ENCODE measurements at places on chromosomes 11 and 22. TPM values are rescaled to one million over a fixed set of nuclear protein-coding genes. Genes with fewer than 3 reads are reported as not detected.

DNA sequence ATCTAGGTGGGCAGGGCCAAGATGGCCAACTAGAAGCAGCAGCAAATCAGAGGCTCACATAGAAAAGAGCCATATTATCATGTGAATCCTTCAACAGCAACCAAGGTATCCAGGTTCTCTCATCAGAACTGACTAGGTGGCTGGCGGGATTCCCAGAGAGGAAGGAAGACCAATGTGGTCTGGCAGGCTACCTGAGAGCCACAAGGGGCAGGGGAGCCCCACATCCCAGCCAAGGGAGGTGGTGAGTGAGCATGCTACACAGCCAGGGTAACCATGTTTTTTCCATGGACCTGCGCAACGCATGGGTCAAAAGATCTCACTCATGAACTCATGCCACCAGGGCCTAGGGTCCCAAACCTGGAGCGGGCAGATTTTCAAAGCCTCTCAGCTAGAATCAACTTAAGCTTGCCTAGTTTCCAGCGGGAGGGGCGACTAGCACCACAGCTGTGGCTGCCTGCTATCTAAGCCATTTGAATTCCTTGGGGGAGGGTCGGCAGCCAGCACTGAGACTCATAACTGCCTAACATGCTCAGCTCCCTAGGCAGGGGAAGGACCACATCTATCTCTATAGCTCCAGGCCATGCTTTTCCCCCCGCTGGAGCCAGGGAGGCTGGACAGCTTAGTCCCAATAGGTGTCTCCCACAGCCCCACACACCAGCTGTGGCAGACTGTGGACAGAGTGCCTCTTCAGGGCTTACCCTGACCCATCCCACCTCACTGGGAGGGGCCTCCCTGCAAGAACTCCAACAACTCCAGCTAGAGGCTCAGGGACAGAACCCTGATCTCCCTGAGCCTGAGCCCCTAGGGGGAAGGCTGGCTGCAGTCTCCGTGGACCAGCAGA lies 28.7 kb upstream of the CASP12 start:
- no peaks in the 10 kb centered on the region for H3K27me3 ChIP-seq
- H3K4me1 ChIP-seq, result no peaks in the 10 kb centered on the region
- no peak overlapping the region for H3K27ac ChIP-seq
- H3K36me3 ChIP-seq, result no peaks in the 10 kb centered on the region

- H3K4me1 ChIP-seq, result peaks cover 34% of the 10 kb centered on the region
- no peaks in the 10 kb centered on the region for H3K36me3 ChIP-seq
- peak overlapping the region; percentile 30 for H3K4me3 ChIP-seq
These were observed 3.1 kb upstream of the ADORA2A start for GRCh38 chr22:24424001-24424900.

GRCh38 chr22:19303785-19304184 lies 12.3 kb upstream of the CLTCL1 start:
- no peak overlapping the region for H3K4me3 ChIP-seq
- H3K36me3 ChIP-seq, result no peaks in the 10 kb centered on the region
- no peaks in the 10 kb centered on the region for H3K4me1 ChIP-seq
- H3K27ac ChIP-seq, result no peak overlapping the region
- DNase-seq, result no peak

DNA sequence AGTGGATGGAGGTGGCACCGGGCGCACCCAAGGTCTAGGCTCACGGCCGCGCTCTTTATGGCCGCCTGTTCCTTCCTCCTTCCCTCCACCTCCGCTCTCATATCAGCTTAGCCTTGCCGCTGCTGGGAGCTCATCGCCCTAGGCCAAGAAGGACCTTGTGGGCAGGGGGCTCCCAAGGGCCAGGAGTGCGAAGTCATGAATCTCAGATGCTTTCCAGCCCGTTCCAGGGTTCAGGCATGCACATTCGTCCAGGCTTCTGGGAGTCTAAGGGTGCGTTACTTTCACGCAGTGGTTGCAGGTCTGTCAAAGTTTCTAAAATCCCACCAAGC lies 4.1 kb upstream of the GALR3 start:
- no peaks in the 10 kb centered on the region for H3K27me3 ChIP-seq
- H3K4me3 ChIP-seq, result peak overlapping the region; percentile 61
- H3K36me3 ChIP-seq, result no peaks in the 10 kb centered on the region
- no peak overlapping the region for H3K27ac ChIP-seq

- peaks cover 13% of the 10 kb centered on the region for H3K4me1 ChIP-seq
- no peak overlapping the region for H3K27ac ChIP-seq
- H3K27me3 ChIP-seq, result no peaks in the 10 kb centered on the region
- DNase-seq, result no peak
- H3K4me3 ChIP-seq, result no peak overlapping the region
These were observed 44.9 kb downstream of the GNB1L start for GRCh38 chr22:19809741-19810140.

- H3K36me3 ChIP-seq, result no peaks in the 10 kb centered on the region
- no peak for DNase-seq
- no peaks in the 10 kb centered on the region for H3K4me1 ChIP-seq
- no peaks in the 10 kb centered on the region for H3K27me3 ChIP-seq
These were observed 25.0 kb downstream of the RAB30 start for GRCh38 chr11:83046621-83047172.

DNA sequence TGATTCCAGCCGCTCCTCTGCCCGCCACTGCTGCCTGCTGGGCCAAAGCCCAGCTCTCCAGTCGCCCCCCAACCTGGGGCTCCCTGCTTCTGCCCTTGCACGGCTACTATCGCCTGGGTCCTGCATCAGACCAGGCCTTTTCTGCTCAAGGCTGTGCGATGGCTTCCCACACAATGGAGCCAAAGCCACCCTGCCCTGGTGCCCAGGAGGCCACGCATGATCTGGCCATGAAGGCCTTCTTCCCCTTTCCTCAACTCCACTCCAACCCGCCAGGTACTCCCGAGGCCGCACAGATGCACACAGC lies 45.8 kb downstream of the SGSM3 start:
- H3K4me3 ChIP-seq, result no peak overlapping the region
- peaks cover 16% of the 10 kb centered on the region for H3K4me1 ChIP-seq
- H3K27ac ChIP-seq, result peak overlapping the region; percentile 56
- DNase-seq, result no peak

- no peaks in the 10 kb centered on the region for H3K4me1 ChIP-seq
- no peak overlapping the region for H3K27ac ChIP-seq
- no peaks in the 10 kb centered on the region for H3K36me3 ChIP-seq
- no peak for DNase-seq
- no peaks in the 10 kb centered on the region for H3K27me3 ChIP-seq
These were observed 1.7 kb downstream of the RASL10A start for GRCh38 chr22:29313576-29314466.

- no peak for DNase-seq
- peaks cover 16% of the 10 kb centered on the region for H3K4me1 ChIP-seq
- no peaks in the 10 kb centered on the region for H3K27me3 ChIP-seq
- H3K27ac ChIP-seq, result peak overlapping the region; percentile 88
- peaks cover 18% of the 10 kb centered on the region for H3K36me3 ChIP-seq
These were observed 739 bp downstream of the ZMAT5 start for GRCh38 chr22:29765905-29766631.

DNA sequence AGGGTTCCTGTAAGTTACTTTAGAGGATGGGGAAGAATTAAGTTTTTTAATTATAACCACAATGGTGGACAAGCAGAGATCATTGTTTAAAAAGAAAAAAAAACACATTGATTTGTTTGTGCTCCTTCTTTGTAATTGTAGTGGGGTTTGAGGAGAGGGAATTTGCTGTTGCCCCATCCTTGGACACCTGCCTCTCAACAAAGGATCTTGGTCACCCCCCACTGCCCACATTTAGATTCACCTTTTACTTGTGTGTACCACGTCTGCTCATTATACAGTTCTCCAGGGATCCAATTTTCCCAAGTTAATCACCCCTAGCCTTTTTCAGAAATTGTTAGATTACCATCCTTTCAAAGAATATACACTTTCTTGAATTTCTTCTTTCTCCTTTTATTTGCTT lies 53.0 kb downstream of the DNAJC24 start:
- no peak overlapping the region for H3K4me3 ChIP-seq
- H3K4me1 ChIP-seq, result no peaks in the 10 kb centered on the region
- no peaks in the 10 kb centered on the region for H3K27me3 ChIP-seq
- no peak overlapping the region for H3K27ac ChIP-seq
- no peaks in the 10 kb centered on the region for H3K36me3 ChIP-seq

GRCh38 chr11:27277843-27278242 lies 85.2 kb downstream of the CCDC34 start:
- H3K36me3 ChIP-seq, result no peaks in the 10 kb centered on the region
- DNase-seq, result no peak
- no peaks in the 10 kb centered on the region for H3K4me1 ChIP-seq

- H3K27me3 ChIP-seq, result no peaks in the 10 kb centered on the region
- no peak overlapping the region for H3K27ac ChIP-seq
- no peaks in the 10 kb centered on the region for H3K4me1 ChIP-seq
These were observed 57.2 kb downstream of the RPS6KA4 start for GRCh38 chr11:64415996-64416728.

GRCh38 chr22:36758792-36759271 lies 17.1 kb downstream of the IFT27 start:
- H3K36me3 ChIP-seq, result no peaks in the 10 kb centered on the region
- no peak overlapping the region for H3K4me3 ChIP-seq
- no peaks in the 10 kb centered on the region for H3K27me3 ChIP-seq
- no peak for DNase-seq
- H3K4me1 ChIP-seq, result no peaks in the 10 kb centered on the region
- H3K27ac ChIP-seq, result no peak overlapping the region

DNA sequence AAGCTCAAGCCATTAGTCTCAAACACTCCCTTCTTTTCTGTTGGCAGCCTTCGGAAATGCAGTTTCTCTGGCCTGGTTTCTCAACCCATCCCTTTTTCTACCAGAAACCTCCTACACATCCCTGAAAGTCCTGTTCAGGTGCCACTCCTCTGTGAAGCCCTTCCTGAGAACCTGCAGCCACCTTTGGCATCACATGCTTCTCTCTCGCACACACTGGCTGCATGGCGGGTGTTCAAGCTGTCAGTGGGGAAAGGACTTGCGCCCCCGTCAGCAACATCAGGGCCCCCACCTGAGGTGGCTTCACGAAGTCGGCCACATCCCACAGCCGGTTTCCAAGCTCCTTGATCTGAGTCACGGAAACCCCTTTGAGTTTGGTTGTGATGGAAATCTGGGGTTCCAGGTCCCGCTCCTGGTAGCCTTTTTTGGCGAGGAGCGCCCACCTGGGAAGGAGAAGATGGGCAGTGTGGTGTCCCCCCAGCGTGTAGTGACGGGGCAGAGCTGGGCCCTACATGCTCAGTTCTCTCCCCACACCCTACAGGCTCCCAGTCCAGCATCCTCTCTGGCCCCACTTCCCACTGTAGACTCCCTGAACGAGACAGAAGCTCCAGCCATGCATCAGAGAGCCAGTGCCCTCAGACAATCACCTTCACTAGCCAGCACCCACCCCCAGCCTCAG lies 1.7 kb upstream of the LRRC74B start:
- H3K36me3 ChIP-seq, result no peaks in the 10 kb centered on the region
- no peak overlapping the region for H3K4me3 ChIP-seq
- H3K4me1 ChIP-seq, result peaks cover 6% of the 10 kb centered on the region
- no peak overlapping the region for H3K27ac ChIP-seq
- no peak for DNase-seq
- H3K27me3 ChIP-seq, result no peaks in the 10 kb centered on the region

Gene CPT1A
- total RNA-seq, result 52.7 TPM

Gene GAB2
- 42.6 TPM for total RNA-seq

Gene TM7SF2
- total RNA-seq, result 22.6 TPM

Gene CCDC116
- 0.31 TPM for total RNA-seq

Gene ELFN2
- 0.57 TPM for total RNA-seq

Gene OR51B2
- total RNA-seq, result not detected

Data from naive thymus-derived CD4-positive, alpha-beta T cell (primary cell).